Left hindlimb (tissue), 1 donor: ENCODE measurements at places on chromosomes 6 and 20.

DNA sequence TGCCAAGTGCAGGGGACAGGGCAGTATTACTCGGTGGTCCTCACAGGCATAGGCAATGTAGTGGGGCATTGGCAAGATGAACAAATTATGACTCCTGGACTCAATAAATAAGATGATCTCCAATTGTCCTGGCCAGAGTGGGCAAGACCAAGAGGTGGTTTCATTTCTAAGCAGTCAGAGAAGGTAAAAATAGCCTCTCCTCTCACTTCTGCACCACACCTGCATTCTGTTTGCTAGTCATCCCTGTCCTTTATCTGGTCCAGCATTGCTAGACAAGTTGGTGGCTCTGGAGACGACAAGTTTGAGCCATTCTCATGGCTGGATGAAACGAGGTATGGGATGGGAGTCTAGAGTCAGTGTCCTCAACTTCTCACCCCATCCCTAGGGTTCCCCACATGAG is 83.0 kb downstream of the BANF2 start:
- no peak for DNase-seq

- DNase-seq, result no peak
Observed at GRCh38 chr6:105691081-105691480, 288.2 kb upstream of the PREP start.

DNA sequence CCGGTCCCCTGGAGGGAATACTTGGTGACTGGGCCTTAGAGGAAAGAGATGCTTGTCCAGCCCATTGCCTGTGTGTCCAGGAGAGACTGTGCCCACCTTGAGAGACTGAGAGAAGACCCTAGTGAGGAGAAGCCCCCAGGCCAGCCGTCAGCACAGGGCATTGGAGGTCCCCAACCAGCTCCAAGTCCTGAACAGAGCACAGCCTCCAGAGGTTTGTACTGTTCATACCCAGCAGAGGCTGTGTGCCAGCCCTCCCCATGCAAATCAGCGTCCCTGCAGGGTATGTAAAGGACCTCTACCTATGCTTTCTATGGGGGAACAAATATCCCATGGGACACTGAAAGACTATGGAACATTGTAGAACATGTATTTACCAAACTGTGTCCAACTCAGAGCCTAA is 8.4 kb downstream of the HLA-E start:
- DNase-seq, result no peak

DNA sequence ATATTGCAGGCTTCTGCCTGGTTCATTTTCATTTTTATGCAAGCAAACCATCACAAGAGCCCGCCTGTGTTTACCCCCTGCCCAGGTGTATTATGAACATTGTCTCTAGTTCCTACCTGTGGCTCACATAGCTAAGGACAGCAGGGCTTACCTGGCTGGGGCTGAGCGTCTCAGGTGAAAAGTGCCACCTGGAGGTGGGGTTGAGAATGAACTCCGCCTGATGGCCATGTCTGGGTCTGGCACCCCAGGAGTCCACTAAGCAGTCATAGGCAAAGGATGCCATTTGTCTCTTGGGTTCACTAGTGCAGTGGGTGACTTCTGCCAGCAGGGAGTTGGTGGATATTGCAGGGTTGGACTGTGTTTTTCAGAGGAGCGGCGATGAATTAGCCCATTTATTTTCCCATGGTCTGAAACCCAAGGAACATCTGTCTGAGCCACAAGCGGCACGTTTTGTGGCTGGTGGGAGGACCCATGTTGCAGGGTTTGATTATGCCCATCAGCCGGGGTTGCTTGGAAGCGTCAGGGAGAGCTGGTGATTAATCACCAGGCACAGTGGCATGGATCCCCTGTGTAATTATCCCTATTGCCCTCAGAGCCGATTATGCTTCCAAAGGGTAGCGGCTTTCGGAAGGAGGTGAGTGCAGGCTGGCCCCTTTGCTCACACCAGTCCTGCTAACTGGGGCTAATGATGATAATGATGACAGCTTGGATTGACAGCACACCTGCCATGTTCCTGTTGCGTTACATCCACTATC is 92.1 kb downstream of the CDH26 start:
- DNase-seq, result no peak

- DNase-seq, result no peak
Observed at GRCh38 chr6:74161380-74161779, 465.4 kb downstream of the CD109 start.

GRCh38 chr6:91669154-91669870 is 1082.4 kb upstream of the MAP3K7 start:
- peak; percentile 68 for DNase-seq

GRCh38 chr6:68025764-68026163 is 609.3 kb upstream of the ADGRB3 start:
- no peak for DNase-seq

GRCh38 chr6:79842376-79843040 is 104.8 kb downstream of the ELOVL4 start:
- DNase-seq, result no peak

DNA sequence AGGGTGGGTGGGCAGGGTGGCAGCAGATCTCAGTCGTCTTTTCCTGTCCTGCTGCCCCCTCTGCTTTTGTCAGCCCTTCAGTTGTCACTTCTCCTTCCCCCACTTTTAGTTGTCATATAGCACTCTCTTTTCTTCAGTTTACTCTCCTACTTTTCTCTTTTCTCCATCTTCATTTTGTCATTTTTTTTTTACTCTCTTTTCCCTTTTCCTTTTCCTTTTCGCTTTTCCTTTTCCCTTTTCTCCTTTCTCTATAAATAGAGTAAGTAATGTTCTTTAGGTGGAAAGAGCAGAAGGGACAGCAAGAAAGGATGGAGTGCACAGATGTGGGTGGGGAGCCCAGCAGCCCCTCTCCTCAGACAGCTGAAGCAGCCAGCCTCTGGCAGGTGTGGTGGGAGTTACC is 108.6 kb downstream of the LRRC1 start:
- no peak for DNase-seq

- no peak for DNase-seq
Observed at GRCh38 chr6:52310932-52311331, 26.4 kb upstream of the MCM3 start.

- no peak for DNase-seq
Observed at GRCh38 chr6:151488226-151488625, 5.6 kb upstream of the CCDC170 start.

GRCh38 chr6:108243836-108244235 is 17.0 kb downstream of the SNX3 start:
- no peak for DNase-seq

- DNase-seq, result no peak
Observed at GRCh38 chr6:88472851-88473525, 306.8 kb upstream of the CNR1 start.

DNA sequence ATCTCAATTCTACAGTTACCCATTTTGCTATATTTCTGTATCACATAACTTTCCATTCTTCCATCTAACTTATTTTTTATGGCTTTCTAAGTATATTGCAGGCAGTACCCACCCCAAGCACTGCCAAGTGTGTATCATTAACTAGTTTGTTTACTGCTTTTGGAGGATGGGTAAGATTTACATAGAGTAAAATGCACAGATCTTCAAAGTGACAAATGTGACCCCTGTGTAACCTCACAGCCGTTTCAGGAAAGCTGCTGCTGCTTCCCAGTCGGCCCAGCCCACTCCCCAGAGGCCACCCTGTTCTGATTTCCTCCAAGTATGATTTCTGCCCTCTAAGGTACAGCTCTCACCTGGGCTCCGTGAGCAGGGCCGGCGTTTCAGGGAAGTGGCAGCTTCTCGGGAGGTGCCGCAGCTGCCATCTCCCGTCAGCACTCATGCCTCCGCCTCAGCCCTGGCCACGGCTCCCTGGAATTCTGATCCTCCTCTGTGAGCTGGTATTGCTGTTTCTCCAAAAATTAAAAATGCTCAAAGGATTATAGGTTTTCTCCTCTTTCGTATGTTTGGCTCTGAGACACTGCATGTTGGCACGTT is 15.0 kb upstream of the MAP1LC3A start:
- DNase-seq, result no peak

DNA sequence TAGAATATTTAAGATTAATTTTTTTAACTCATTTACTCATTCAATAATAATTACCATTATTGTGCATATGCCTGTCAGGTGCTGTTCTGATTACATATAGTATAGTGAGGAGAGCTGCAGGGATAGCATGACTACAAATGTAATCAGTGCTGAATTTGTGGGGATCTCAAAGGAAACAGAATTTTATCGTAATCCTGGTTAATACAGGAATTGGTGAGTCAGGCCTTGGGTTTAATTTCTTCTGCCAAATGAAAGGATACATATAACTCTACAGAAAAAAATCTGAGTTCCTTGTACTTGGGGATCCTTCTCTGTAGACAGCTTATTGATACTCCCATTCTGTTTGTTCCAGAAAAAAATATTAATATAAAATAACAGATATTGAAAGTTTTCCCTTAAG is 297.2 kb downstream of the GJA1 start:
- no peak for DNase-seq

DNA sequence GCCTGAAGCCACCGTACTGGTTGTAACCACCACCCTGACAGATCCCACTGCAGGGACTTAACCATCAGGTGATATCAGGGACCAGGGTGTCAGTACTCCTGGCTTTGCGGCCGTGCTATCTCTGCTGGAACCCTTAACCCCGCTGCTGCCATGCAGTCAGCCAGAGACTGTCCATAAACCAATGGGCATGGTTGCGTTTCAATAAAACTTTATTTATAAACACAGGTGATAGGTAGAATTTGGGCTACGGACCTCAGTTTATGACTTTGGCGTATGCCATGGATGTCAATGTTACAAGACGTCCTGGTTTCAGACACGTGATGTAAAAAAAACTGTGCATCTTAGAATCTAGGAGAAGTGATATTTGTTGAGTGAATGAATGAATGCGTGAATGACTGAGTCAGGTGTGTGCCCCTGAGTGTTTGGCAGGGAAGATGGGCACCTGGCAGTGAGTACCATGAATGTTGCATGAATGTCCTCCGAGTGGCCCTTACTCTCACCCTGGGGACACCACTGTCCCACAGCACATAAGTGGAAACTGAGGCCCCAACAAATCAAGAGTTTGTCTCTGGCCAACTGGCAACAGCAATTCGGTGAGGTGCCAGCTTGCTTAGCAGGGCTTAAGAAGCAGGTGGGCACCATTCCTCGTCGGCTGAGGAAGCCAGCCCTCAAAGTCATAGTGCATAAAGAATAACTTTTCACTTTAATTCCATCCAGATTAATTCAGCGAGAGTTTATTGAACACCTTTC is 64.0 kb upstream of the APCDD1L start:
- DNase-seq, result peak; percentile 15

GRCh38 chr6:155495011-155495768 is 39.6 kb upstream of the NOX3 start:
- DNase-seq, result no peak

GRCh38 chr6:165615636-165616035 is 47.4 kb downstream of the PDE10A start:
- no peak for DNase-seq

- no peak for DNase-seq
Observed at GRCh38 chr6:167487749-167488664, 163.1 kb downstream of the TTLL2 start.

GRCh38 chr20:3753501-3754275 is 13.9 kb downstream of the ADISSP start:
- DNase-seq, result no peak

- no peak for DNase-seq
Observed at GRCh38 chr20:58482416-58482815, 32.8 kb downstream of the APCDD1L start.

- DNase-seq, result no peak
Observed at GRCh38 chr6:23176471-23176870, 607.1 kb downstream of the HDGFL1 start.

GRCh38 chr6:110233770-110234374 is 53.6 kb downstream of the CDC40 start:
- DNase-seq, result no peak
